ENCODE measurements at places on chromosomes 2 and 18.
A peak's percentile ranks its signal among the peaks of the same experiment; 100 is the strongest.

GRCh38 chr2:198917926-198918720 lies 539.6 kb downstream of the SATB2 start:
- DNase-seq, result no peak

- no peak for DNase-seq
Observed at GRCh38 chr2:216678813-216679657, 16.3 kb downstream of the IGFBP5 start.

DNA sequence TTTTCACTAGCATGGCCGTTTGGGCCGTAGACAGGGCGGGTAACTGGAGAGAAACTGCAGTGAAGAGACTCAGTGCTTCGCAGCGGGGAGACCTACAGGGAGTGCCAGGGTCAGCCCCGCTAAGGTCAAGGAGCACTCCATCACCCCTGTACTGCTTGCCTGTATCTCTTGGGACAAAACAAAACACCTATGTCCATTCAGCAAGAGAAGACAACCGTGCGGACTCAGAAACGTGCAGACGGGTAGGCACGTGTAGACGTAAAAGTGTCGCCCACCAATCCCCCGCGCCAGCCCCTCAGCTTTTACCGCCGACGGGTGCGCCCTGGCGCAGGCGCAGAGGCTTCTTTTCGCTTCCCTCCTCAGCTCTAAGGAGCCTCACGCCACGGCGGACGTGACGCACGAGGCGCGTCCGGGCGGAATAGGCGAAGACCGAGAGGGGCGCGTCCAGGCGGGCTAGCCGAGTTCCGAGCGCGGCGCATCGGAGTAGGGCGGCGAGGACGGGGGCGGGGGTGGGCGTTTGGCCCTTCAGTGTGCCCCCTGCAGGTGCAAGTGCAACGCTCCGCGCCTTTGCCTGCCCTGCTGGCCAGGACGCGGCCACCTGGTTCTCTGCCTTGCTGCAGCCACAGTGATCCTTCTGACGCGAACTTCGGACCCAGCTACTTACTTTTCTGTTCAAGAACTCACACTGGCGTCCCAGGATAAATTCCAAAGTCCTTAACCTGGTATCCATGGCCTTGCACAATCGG lies 3.3 kb upstream of the SOS1 start:
- peak; percentile 75 for DNase-seq

DNA sequence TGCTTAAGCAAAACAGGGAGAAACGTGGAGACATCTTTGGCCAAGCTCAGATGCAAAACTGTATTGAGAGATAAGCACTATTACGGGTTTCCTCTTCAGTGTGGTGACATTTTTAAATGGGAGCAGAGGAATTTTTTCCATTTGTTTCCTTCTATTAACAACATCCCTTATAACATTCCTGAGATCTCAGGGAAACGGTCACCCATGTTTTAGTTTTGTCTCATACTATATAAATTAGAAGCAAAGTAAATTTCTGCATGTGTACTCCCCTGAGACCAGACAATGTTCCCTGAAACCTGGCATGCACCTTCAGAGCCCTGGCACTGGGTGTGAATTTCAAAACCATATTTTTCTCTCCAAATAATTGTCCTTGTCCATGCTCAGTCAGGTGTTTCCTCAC lies 57.6 kb upstream of the RNF152 start:
- no peak for DNase-seq

DNA sequence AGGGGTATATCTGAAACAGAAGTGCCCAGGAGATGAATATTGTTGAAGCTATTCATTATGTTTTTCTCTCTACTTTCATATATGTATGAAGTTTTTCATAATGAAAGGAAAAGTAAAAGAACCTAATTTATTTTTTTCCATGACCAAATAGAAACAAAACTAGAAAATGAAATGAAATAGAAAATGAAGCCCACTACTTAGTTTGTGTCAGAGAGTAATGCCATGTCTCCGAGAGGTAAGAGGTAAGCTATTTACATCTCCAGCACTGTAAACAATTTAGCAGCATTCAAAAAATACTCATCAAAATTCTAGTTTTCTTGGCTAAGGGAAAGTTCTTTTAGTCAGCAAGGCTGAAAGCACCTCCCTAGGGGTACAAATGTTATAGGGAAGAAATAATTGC lies 238.6 kb downstream of the PTH2R start:
- DNase-seq, result no peak

DNA sequence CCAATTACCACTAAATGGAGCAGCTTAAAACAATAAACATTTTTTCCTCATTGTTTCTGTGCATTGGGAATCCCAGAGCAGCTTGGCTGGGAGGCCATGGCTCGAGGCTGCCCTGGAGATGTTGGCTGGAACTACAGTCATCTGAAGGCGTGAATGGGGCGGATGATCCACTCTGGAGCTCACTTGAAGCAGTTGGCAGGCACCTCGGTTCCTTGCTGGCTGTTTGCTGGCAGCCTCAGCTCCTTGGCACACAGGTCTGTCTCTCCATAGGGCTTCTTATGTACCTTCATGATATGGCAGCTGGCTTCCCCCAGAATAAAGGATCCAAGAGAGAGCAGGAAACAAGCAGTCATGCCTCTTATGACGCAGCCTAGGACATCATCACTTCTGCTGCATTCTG lies 227.0 kb upstream of the COPS8 start:
- DNase-seq, result no peak

DNA sequence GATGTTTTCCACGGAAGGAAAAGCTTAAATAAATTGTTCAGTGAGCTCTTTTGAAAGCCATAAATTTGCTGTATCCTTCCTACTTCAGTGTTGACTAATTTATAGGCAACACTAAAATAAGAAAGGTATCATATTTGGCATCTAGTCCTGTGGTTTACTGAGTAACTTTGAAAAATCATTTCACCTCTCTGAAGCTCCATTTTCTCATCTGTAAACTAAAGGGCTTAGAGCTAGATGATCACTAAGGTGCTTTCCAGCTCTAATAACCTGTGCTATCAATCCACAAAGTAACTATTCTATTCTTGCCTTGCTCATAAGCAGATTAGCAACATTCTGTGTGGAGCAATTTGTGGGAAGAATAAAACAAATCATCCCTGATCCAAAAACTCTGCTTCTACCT lies 3.6 kb upstream of the MYOM1 start:
- DNase-seq, result no peak

Measured in stimulated activated CD4-positive, alpha-beta T cell treated with anti-CD3 and anti-CD28 coated beads, Interleukin-1b, Interleukin-23, amount 100 ng/mL, for 24 hours (primary cell).